ENCODE measurements at places on chromosomes 11 and 22.
A peak's percentile ranks its signal among the peaks of the same experiment; 100 is the strongest.

GRCh38 chr22:46673662-46674236 is 53.6 kb downstream of the GRAMD4 start:
- DNase-seq, result no peak

DNA sequence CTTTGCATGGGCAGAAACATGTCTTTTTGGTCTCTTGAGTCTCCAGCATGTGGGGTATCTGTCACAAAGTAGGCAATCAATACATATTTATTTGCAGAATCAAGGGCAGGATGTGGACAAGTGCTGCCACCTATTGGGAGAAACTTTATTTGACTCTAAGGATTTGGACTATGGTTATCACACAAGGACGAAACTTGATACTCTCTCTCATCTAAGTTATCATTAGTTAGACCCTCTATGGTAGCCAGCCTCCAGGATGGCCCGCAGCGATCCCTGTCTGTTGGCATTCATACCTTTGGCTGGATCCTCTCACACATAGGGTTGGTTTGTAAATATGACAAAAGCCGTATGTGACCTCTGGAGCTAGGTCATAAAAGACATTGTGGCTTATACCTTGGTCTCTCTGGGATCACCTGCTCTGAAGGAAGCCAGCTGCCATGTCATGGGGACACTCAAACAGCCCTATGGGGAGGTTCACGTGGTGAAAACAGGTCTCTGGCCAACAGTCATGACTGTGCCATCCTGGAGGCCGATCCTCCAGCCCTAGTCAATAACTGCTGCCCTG is 1.1 kb upstream of the FBXO7 start:
- peak; percentile 15 for DNase-seq

DNA sequence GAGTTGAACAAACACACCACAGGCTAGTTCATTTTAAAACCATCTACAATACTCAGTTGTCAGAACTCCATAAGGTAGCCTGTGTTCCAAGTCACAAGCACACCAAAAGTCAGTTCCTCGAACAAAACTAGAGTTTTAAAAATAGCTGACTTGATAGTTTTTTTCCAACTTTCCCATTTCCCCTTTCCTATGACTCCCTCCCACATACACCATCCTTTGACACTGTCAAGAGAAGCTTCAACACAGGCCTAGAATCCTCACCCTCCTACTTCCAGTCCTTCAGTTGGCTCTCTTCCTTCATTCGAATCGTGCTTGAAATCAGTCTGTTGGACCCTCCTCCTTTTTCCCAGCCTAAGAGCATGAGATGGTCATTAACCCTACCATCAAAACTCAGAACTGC is 105.7 kb upstream of the AKIP1 start:
- DNase-seq, result no peak

DNA sequence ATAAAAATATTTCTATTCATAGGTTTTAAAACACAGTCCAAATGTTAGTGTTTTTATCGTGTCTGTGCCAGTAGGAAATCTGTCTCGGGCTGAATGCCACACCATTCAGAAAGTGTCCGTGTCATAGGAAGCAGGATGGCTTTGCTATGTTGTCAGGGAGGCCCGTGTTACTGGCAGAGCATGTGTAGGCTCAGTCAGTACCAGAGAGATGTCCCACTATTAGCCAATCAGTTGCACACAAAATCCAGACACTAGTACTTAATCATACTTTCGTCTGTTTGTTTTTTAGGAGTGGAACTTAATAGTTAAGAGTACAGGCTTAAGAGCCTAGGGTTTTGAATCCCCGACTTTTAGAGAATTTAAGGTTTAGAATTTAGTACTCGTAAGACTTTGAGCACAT is 30.2 kb upstream of the SYN3 start:
- DNase-seq, result no peak

GRCh38 chr11:1126491-1126926 is 31.2 kb upstream of the MUC5AC start:
- no peak for DNase-seq

DNA sequence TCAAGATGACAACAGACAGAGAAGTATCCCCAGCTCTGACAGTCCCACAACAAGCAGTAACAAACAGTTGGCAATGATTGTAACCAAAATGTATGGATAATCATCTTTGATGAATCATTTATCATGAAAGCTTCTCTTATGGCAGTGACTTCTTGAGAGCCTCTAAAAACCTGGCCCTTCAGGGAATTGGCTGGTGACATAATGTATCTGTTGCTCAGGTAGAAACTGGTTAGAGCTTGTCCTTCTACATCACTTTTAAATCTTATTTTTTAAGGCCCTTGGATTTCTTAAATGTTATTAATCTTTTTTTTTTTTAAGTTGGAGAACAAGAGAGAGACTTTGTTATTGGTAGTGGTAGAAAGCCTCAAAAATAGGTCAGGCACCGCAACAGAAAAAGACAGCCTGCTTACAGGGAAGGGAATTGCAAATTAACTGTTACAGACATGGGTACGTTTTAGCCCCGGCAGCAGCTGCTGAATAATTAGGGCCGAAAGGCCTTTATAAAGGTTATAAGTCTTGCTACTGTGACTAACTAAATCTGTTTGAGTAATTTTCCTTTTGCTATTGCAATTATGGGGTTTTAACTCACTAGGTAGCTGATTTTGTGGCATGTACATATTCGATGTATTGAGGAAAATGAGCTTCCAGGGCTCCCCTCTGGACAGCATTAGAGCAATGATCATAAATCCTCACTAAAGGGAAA is 207.7 kb upstream of the LRRC4C start:
- no peak for DNase-seq

DNA sequence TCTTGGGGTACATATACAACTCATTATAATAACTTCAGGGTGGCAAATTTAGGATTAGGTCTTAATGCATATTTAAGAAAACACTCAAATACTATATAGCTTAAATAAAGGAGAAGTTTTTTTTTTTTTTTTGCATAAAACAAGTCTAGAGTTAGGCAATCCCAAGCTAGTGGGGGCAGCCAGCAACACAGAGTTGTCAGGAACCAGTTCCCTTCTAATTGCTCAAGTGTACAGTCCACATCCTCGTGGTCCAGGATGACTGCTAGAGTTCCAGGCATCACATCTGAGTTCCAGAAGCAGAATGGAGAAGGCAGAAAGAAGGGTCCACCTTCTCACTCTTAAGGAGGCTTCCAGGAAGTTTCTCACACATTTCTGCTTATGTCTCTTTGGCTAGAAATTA is 261.9 kb upstream of the PLET1 start:
- no peak for DNase-seq

GRCh38 chr11:128906185-128907050 is 15.3 kb downstream of the KCNJ5 start:
- no peak for DNase-seq

- no peak for DNase-seq
These were observed 14.3 kb upstream of the SYVN1 start for GRCh38 chr11:65148657-65149056.

GRCh38 chr11:11821899-11822298 is 19.9 kb upstream of the USP47 start:
- DNase-seq, result no peak

- no peak for DNase-seq
These were observed 14.3 kb upstream of the EFCAB6 start for GRCh38 chr22:43826142-43827002.

DNA sequence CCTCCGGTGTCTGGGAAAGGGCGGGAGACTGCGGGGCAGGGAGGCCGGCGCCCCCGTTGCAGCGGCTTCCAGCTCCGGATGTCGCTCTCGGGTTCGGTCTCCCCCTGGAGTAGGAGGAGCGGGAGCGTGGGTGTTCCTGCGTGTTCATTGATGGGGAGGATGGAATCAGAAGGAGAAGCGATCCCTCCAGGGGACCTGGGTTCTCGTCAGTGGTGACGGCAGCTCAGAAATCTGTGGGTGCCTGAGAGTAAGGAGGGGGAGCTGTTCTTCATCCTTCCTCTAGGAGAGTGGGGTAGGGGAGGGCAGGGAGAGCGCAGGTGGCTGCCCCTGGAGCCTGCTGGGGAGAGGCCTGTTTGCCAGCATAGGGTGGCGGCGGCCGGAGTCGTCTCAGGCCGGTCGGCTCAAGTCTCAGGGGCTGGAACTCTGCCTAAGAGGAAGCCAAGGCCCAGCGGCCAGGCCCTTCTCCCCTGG is 1.1 kb downstream of the UBASH3B start:
- no peak for DNase-seq

GRCh38 chr11:11456866-11457265 is 103.8 kb upstream of the CSNK2A3 start:
- DNase-seq, result no peak

DNA sequence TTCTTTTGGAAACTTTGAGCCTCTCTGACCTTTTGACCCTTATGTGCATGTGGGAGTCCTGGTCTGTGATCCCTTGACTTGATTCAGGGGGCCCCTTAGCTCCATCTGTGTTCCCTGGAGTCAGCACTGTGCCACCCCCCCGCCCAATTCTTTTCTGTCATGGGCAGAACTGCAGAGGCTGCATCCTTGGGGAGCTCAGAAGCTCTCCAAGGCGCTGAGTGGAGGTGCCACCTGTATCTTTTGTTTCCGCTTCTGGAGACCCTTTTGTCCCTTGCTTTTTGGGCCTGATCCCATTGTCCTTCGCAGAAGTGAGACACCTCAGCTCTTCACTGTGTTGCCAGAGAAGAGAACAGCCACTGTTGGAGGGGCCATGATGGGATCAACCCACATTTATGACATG is 2.4 kb upstream of the PACS1 start:
- no peak for DNase-seq
